ENCODE measurements at places on chromosomes 16 and 17.

- DNase-seq = no peak
These were observed 30.0 kb upstream of the ANKRD40CL start for GRCh38 chr17:50797135-50797810.

- DNase-seq = no peak
These were observed 23.3 kb downstream of the TMEM100 start for GRCh38 chr17:55699181-55699860.

- DNase-seq = no peak
These were observed 52.6 kb upstream of the BPTF start for GRCh38 chr17:67772679-67773078.

DNA sequence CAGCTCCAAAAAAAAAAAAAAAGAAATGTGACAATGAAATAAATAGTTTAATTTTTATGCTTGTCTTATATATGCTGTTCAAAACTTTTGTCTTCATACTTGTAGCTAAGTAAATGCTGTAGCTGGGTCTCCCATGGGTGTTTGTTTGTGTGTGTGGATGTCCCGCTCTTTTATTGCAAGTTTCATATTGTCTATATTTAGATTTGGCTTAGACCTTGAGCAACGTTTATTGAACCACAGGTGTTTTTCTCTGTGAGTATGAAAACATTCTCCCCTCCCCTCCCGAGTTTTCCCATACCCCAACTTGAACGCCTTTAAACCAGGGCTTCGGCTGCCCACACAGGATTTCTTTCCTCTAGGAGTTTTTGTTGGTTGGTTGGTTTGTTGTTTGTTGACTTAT is 45.2 kb downstream of the MFSD11 start:
- DNase-seq = no peak

All from glutamatergic neuron (in vitro differentiated cells).